NCI-H187 treated with DMSO at 0.1 percent for 48 hours (cell line): ENCODE measurements at places on chromosomes 2 and 18.

DNA sequence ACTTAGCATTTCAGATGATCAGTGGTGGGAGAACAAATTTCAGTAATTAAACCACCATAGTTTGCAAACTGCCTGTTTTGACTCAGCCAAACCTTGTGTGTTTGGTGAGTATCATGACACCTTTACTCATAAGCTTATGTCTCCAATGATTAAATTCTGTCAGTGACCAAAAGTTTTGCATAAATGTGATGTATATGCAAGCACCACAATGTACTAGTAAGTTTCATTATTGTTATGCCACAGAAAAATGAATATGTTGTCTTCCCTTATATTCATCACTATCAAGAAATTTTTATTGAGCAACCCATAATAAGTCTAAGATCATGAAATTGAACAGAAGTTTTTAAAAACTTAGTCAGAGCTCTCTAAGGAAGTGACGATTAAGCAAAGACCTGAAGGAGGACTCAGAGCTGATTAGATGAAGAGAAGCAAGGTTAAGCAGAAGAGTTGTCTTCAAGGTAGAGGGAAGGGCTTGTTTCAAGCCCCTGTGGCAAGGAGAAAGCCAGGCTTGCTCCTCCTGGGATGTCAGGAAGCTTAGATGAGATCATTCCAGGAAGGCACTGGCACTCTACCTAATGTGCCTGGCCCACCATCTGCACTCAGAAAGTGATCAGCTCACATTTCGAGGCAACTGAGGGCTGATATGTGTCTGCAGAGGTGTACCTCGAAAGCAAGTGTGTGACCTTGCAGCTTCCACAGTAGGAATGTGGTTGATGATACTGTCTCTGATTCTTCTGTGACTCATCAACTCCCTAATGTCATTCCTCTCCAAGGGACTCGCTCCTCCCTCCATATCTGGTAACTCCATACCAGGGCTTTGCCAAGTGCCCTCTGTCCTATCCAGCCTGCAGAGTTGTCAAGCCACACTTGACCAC, 54.7 kb downstream of the KCTD18 start:
- DNase-seq = no peak

GRCh38 chr2:46257476-46257875, 39.7 kb upstream of the EPAS1 start:
- peak; percentile 90 for DNase-seq

- DNase-seq = no peak
Observed at GRCh38 chr2:39008665-39009064, 112.2 kb downstream of the SOS1 start.

DNA sequence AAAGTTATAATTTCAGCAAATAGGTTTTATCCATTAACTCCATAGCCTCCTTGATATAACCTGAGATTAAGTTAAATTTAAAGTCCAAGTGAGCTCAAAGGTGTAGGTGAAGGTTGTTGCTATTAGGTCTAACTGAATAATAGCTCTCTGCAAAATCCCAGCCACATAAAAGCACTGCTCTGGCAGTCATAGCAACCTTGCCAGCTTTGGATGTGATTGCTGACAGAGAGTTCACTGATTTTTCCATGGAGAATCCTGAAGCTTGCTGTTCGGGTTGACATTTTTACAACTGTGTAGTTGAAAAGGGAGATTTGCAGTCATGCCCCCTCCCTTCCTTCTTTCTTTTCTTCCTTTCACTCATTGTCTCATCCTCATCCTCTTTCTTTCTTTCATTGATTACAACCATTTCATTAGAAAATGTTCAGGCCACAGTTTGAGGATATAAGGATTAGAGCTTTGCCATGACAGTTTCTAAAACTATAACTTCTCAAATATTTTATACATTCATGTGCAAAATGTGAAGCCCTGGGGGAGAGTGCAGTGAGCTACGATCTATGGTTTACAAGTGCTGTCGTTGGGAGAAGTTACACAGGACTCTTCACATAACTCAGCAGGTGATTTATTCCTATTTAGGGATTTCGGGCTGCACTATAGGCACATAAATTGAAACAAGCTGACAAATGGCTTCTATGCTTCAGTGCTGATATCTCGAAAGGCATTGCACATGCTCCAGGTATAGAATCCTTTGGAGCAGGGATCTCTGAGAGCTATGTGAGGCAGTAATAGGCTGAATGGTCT, 193.8 kb downstream of the LRRTM4 start:
- no peak for DNase-seq

DNA sequence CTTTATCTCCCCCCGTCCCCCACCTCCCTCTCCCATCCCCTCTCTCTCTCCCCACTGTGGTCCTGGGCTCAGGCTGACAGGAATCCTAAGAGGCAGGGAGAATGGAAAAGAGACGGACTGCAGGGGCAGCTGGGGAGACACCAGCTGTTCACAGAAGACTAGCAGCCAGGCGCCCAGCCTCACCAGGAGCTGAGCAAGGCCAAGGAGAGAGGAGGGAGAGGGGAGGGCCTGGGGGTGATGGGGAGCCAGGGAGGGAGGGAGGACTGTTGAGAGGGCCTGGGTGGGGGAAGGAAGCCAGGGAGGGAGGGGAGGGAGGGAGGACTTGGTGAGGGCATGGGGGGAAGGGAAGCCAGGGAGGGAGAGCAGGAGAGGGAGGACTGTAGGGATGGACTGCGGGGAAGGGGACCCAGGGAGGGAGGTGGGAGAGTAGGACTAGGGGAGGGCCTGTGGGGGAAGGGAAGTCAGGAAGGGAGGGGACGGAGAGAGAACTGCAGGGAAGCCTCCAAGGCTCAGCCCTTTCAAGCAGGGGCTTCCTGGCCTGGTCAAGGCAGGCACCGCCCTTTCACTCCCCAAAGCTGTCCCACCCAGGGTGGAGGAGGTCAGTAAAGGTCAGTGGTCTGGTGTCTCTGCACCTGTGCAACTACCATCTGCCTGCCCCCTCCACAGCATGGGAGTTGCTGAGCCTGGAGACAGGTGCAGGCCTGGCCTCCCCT, 517.7 kb upstream of the MYT1L start:
- no peak for DNase-seq

- DNase-seq = no peak
Observed at GRCh38 chr18:24534737-24535136, 74.3 kb downstream of the HRH4 start.

DNA sequence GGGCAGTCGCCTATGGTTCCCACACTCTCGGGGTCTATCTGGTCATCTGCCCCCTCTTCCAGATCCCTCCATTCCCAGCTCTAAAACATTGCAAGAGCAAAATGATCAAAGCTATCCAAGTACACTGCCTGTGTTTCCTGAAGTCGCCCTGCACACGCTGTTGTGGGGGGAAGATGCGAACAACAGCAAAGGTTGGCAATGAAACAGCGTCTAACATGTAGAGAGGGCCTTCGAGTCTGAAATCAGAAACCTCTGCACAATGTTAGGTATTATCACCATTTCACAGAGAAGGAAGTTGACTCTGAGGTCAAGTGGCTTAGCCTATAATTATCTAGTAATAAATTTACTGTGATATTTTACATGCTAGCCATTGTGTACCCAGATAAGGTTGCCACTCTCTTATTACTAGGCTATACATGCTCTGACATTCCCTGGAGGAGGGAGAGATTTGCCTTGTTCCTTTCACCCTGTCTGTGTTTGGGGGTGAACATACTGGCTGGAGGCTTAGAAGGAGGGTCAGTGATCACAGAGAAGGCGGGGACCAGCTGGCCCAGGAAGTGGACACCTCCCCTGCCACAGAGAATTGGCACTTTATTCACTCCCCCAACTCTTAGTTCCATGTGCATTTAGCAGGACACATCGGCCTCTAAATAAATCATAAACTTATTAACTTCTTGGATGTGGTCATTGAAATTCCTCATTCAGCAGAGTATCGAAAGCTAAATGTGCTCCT, 36.8 kb downstream of the KCTD1 start:
- DNase-seq = no peak

GRCh38 chr18:48930926-48931325, 19.8 kb downstream of the SMAD7 start:
- no peak for DNase-seq

GRCh38 chr2:143936848-143937722, 582.8 kb downstream of the ZEB2 start:
- DNase-seq = no peak

GRCh38 chr2:16663121-16663905, 2.3 kb downstream of the CYRIA start:
- no peak for DNase-seq

DNA sequence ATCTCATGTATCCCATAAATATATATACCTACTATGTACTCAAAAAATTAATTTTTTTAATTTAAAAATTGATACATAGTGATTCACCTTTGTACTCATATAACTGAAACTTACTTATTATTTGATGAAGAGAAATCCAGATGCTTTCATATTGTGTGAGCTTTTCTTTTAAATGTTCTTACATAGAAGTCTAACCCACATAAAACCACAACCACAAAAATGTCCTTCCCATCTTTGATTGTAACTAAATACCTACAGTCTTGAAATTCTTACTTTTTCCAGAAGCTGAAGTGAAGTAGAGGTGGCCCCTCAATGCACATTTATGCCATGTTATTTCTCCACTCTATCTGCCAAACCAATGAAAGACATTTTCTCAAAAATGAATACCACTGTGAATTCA, 117.9 kb upstream of the COL5A2 start:
- no peak for DNase-seq

DNA sequence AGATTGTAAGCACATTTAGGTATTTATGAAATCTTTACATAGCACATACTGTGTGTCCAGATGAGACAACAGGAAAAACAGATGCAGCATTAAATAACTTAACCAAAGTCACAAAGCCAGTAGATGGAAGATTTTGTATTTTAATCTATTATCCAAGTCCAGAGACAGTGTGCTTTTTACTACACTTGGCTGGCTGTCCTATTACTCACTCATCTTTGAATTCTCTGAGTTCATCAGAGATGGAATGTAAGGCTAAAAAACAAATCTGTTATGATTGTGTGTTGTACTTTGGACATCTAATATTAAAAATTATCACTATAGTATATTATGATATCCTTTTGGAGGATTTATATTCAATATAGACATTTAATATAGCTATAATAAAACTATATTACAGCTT, 1189.4 kb downstream of the DSC3 start:
- DNase-seq = no peak

DNA sequence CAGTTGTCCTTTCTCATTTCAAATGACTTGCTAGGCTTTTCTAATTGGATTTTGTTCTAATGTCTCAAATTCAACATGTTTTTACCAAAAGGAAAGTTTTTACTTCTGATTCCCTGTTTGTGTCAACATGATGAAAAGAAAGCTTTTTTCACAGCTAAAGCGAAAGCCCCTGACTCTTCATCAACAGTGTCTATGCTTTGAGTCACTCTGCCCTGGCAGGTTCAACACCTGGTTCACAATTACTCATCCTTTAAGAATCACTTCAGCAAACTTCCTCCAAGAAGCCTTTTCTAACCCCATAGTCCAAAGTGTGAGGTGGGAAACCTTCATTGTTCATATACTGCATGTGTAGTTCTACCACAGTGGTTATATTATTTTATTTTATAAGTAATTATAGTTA, 7.6 kb upstream of the DSG2 start:
- DNase-seq = no peak

- DNase-seq = no peak
Observed at GRCh38 chr18:46764586-46764985, 7.7 kb upstream of the ST8SIA5 start.

- no peak for DNase-seq
Observed at GRCh38 chr2:63755216-63755615, 86.5 kb upstream of the UGP2 start.

DNA sequence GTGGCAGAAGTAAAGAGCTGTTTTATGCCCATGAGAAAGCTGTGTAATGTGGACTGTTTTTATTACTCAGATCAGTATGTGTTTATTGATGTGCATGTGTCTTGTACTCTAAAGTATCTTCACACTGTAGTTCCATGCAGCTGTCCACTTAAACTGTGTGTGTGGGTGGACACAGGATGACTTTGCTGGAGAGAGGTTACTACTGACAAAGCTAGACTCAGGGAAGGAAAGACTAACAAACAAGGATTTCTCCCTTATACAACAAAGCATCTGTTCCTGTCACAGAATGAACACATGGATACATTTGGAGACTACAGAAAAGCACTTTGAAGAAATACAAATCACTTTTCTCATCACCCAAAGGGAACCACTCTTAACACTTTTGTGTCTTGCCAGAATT, 10.0 kb downstream of the FHOD3 start:
- no peak for DNase-seq

DNA sequence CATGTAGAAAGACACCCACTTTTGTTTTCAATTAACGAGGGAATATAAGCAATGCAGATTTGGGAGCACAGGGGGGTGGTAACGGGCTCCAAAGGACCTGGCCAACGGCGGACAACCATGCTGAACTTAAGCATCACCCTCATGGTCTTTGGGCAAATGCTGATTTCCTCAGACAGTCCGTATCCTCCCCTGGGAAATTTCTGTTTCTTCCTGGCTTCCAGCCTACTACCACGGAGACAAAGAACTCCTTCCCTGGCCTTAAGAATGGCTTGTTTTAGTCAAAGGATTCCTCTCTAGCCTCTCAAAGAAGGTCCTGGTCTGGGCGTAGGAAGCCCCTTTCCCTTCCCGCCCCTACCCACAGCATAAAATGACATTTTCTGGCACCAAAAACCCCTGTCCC, 34.3 kb downstream of the EN1 start:
- no peak for DNase-seq

- no peak for DNase-seq
Observed at GRCh38 chr2:217286833-217287232, 427.0 kb upstream of the TNP1 start.

DNA sequence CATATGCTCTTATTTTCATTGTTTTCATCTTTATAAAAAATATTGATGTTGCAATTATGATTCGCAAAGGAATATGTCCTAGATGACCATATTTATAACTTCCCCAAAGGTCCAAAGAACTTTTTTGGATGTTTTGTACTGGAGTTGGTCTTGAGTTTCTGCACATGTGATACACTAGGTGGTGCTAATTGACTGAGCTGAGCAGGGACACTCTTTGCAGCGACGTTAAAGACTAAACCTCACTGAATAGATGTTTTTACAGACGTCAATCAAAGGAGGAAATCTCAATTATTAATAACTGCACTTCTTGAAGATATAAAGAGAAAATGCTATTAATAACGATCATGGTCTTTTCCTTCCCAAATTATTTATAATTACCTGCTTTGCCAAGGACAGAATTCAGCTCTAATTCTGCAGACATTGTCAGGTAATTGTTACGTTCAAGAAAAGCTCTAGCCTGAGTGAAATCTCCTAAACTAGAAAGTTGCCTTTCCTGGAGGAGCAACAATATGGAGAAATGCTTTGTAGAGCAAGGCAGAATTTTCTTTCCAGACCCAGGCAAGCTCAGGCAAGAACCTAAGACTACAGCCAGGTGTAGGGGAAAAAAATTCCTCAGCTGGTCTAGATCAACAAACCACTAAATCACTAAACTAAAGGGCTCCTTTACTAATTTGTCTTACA, 119.3 kb upstream of the RBBP8 start:
- DNase-seq = no peak

DNA sequence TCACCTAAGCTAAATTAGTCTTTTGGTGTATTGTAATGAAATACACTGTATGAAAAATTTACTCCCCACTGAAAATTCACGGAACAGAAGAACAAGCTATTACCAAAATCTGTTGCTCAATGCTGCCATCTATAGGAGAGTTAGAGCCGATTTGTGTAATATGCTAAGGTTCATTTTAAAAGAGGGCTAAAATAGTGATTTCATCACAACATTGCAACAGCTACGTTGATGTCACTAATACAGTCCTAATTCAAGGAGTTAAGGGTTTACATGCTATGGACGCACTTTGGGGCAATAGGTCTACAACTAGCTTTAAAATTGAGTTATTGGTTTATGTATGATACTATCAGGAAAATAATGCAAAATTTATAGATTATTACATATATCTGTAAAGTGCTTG, 3.0 kb upstream of the IRS1 start:
- no peak for DNase-seq
